ENCODE measurements at places on chromosomes 4 and X. TPM values are rescaled to one million over a fixed set of nuclear protein-coding genes. Genes with fewer than 3 reads are reported as not detected.

SPOCK3 gene
- total RNA-seq: 0.10 TPM

SMR3B gene
- not detected for total RNA-seq

NAT8L gene
- 0.10 TPM for total RNA-seq

HSFX4 gene
- total RNA-seq: not detected

PNPLA4 gene
- 2.4 TPM for total RNA-seq

Measured in mononuclear cell (primary cell).